ENCODE measurements at places on chromosomes 13 and 19. TPM values are rescaled to one million over a fixed set of nuclear protein-coding genes. Genes with fewer than 3 reads are reported as not detected.
A peak's percentile ranks its signal among the peaks of the same experiment; 100 is the strongest.

GRCh38 chr13:52026246-52026626, 1.7 kb downstream of the UTP14C start:
- no peak for DNase-seq

- no peak for DNase-seq
These were observed 524.5 kb downstream of the GPC6 start for GRCh38 chr13:93751117-93751516.

- DNase-seq, result no peak
These were observed 750 bp upstream of the GPR108 start for GRCh38 chr19:6737873-6738786.

DNA sequence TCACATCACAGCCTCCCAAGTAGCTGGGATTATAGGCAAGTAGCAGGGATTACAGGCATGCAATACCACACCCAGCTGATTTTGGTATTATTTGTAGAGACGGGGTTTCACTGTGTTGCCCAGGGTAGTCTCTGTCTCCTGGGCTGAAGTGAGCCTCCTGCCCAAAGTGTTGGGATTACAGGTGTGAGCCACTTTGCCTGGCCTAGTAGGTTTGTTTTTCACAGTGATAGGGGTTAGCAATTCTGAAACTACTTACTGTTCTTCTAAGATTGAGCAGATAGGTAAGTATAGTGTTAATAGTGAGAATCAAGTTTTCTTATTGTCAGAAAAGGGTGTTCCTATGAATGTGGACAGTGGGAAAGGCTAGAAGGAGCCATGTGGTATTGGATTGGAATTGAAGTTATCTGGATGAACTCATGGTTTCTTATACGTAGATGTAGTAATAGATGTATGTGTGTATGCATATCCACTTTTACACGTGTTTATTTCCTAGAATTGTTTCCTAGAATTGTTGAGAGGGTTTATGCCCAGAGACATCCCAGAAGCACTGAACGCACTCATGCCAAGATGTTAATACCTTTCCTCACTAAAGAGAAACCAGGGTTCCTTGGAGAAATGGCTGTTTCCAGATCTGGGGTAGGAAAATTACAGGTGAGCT, 49.1 kb downstream of the SAE1 start:
- no peak for DNase-seq

- DNase-seq, result no peak
These were observed 48.3 kb downstream of the MAP4K1 start for GRCh38 chr19:38569368-38569983.

- DNase-seq, result no peak
These were observed 4.9 kb upstream of the LILRA5 start for GRCh38 chr19:54317965-54318240.

GRCh38 chr13:49443357-49443703, 534 bp downstream of the CAB39L start:
- no peak for DNase-seq

- DNase-seq, result no peak
These were observed 26.5 kb upstream of the CASP14 start for GRCh38 chr19:15022752-15023151.

GRCh38 chr13:28411831-28412353, 83.0 kb downstream of the FLT1 start:
- DNase-seq, result no peak

- peak; percentile 1 for DNase-seq
These were observed 186.5 kb upstream of the ATXN8OS start for GRCh38 chr13:69921156-69921555.

DNA sequence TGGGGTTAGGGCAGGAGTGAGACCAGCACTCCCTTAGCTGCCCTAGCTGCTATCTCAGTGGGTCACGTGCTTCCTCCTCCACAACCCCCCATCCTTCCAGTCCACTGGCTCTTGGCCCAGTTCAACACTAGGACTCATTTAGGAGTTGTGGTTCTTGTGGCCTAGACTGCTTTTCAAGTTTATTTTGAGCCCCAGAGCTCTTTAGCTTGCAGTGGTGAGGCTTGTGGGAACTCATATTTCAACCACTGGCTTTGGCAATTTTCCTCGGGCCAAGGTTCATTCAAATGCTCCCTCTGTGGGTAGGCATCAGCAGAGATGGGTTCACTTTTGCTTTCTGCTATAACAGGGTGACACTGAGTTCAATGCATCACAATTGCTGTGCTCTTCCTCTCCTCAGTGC, 436.2 kb upstream of the SLITRK5 start:
- no peak for DNase-seq

- DNase-seq, result no peak
These were observed 3.6 kb upstream of the PRODH2 start for GRCh38 chr19:35816262-35816661.

DNA sequence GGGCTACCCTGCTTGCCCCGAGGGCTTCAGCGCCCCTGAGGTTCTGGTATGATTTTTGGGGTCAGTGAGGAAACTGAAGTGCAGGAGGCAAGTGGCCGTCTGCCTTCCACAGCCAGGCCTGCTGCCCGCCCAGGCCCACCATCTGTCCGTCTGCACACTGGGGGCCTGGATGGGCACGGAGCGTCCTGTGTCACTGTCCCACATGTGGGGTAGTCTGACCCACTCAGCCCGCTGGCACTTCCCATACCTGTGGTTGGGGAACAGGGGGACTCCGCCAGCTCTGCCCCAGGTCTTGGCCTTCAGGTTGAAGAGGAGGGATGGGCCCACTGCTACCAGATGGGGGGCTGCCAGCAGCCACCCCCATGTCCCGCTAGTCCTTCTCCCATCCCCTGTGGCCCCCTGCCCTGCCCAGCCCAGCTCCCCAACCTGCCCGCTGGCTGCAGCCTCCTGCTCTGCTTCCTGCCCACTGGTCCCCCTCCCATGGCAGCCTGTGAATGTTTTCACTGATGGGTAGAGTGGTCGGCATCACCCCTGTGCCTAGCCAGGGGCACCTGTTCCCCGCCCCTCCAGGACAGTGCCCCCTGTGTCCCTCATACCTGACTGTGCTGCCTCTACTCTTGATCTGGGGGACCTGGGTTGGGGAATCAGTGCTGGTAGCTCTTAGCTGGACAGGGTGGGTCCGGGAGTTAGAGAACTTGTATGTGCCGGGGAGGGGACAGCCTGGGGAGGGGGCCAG, 9.5 kb downstream of the PIAS4 start:
- no peak for DNase-seq

DNA sequence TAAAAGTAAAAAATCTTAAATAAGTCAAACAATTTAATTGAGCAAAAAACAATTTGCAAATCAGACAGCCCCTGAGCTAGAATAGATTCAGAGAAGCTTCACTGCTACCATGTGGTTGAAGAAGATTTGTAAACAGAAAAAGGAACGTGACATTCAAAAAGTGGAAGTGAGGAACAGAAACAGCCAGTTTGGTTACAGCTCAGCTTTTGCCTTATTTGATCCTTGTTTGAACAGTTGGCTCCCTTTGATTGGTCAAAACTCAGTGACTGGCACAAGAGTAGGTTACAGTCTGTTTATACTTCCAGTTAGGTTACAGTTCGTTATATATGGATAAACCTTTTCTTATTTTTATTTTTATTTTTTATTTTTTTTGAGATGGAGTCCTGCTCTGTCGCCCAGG, 5.8 kb downstream of the ZNF221 start:
- no peak for DNase-seq

DNA sequence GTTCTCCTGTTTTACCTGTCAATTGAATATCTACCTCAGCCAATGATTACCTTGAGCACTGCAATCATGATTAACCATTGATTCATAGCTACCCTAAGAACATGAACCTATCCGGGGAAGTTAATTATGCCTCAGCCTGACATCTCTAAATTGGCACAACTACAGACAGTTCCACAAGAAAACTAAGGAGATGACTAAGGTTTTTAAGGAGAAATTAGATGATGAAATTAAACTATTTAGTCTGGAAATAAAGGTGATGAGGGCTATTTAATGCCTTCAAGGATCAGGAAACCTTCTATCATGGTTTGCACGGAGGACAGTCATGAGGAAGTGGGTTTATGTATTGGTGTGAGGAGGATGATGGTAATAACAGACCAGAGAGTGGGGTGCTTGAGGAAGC, 203.4 kb downstream of the COL4A1 start:
- no peak for DNase-seq

DNA sequence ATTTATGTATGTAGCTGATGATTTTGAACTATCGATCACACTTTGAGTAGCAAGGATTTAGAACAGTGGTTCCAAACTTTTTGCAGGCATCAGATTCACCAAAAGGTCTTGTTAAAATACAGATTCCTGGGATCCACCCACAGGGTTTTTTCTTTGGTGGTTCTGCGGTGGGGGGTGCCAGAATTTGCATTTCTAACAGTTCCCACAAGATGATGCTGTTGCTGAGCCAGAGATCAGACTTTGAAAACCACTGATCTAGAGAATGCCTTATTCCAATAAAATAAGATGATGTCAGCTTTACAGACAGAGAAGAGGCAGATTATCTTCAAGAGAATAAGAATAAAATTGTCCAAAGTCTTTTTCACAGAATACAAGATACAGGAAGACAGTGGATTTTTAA, 80.9 kb upstream of the SHISA2 start:
- no peak for DNase-seq

- DNase-seq, result no peak
These were observed 9.4 kb downstream of the CELF5 start for GRCh38 chr19:3233831-3234230.

GRCh38 chr19:4455719-4456475, 1.7 kb downstream of the UBXN6 start:
- DNase-seq, result no peak

Gene PSG7
- polyA plus RNA-seq, result not detected

Gene LHB
- not detected for polyA plus RNA-seq

Gene IGFL2
- polyA plus RNA-seq, result not detected

Gene MAMSTR
- 13.3 TPM for polyA plus RNA-seq

Gene ZNF837
- 2.2 TPM for polyA plus RNA-seq

Gene FBXO46
- polyA plus RNA-seq, result 13.4 TPM

Gene PCP2
- polyA plus RNA-seq, result 2.8 TPM

Gene DCT
- 0.34 TPM for polyA plus RNA-seq

Measured in left renal pelvis (tissue), 4 donors.